Right ventricle myocardium superior (tissue), 1 donor: ENCODE measurements at places on chromosomes 3 and 15. TPM values are rescaled to one million over a fixed set of nuclear protein-coding genes. Genes with fewer than 3 reads are reported as not detected.

- no peak for DNase-seq
Measured at GRCh38 chr3:102748646-102749045, 313.8 kb downstream of the ZPLD1 start.

DNA sequence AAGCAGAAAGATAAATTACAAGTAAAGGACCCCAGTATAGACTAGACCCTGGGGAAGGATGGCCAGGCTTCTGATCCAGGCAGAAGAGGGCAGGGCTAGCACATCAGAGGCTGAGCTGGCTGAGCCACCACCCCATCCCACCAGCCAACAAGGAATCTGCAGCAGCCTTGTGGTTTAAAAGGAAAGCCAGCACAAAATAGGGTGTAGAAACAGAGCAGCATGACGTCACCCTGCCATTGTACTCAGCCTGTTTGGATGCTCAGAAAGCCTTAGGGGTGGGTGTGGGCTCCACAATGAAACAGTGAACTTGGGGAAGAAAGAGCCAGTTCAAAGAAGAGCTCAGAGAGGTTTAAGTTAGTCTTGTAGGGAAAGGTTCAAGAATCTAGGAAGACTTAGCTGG, 28.2 kb downstream of the DUOX1 start:
- no peak for DNase-seq

DNA sequence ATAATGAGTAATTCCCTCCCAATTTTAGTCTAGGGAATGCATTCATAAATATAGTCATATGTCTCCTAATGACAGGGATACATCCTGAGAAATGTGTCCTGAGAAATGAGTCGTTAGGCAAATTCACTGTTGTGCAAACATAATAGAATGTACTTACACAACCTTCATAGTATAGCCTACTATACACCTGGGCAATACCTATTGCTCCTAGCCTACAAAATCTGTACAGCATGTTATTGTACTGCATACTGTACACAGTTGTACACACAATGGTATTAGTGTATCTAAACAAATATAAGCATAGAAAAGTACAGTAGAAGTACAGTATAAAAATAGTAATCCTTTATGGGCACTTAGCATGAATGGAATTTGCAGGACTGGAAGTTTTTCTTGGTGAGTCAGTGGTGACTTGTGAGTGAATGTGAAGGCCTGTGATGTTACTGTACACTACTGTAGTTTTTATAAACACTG, 6.6 kb downstream of the DTWD1 start:
- no peak for DNase-seq

- DNase-seq = no peak
Measured at GRCh38 chr3:42970557-42970956, 8.6 kb upstream of the GASK1A start.

- DNase-seq = no peak
Measured at GRCh38 chr15:90099072-90099867, 3.0 kb downstream of the IDH2 start.

DNA sequence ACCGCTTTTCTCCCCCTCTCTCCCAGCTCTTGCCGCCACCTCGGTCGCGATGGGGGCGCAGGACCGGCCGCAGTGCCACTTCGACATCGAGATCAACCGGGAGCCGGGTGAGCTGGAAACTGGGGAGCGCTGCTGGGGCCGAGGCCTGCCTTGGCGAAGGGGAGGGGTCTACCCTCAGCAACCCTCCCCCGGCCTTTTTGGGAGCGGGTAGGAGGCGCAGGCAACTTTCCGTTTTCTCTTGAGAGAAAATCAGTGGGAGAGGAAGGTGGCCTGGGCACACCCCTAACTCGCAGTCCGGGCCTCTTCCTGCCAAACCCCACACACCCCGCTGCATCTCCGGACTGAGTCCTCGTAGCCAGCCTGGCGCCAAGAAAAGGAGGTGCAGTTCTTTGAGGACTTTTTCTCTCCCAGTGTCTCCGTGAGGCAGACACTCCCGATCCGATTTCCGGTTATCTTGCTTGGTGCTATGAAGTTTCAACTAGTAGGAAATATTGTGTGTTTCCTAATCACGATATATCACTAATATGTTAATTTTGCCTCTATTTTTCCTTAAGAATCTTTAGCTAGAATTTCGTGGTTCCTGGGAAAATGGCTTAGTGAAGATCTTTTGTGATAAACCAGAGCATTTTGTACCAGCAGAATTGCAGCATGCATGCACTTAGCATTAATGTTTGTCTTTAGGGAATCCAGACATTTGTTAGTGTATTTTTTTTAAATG, 631 bp downstream of the NKTR start:
- DNase-seq = peak; percentile 78

DNA sequence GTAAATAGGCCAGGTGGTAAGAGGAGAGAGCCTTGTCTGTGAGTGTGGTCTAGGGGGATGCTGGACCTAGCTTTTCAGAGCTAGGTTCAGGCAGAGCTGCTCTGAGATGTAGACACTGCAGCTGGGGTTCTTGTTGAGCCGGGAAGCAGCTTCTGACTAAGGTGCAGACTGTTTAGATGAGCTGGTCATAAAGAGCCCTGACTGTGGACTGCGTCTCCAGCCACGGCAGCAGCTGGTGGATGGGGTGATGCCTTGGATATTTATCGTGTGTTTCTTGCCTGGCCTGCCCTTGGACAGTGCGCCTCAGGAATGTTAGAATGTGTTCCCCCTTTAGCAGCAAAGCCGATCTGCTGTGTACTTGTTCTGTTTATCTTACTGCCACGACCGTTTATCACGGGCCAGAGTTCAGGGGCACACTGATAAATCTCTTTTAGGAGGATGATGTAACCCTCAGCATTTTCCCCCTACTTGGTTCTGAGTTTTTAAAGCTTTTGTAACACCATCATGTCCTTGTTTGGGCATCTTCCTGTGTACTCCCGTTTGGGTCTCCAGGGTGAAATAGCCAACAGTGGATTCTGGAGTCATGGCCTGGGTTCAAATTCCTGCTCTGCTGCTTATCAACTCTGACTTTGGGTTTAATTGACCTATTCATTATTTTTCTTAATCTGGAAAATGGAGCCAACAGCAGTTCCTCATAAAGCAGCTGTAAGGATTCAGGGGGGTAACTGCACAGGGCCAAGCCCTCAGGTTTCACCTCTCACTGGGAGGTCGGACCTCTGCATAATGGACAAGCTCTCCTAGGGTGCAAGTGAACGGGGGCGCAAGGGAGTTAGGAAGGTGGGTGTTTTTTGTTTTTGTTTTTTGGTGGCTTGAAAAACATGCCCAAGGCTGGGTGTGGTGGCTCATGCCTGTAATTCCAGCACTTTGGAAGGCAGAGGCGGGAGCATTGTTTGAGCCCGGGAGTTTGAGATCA, 51.4 kb downstream of the FLNB start:
- DNase-seq = no peak

DNA sequence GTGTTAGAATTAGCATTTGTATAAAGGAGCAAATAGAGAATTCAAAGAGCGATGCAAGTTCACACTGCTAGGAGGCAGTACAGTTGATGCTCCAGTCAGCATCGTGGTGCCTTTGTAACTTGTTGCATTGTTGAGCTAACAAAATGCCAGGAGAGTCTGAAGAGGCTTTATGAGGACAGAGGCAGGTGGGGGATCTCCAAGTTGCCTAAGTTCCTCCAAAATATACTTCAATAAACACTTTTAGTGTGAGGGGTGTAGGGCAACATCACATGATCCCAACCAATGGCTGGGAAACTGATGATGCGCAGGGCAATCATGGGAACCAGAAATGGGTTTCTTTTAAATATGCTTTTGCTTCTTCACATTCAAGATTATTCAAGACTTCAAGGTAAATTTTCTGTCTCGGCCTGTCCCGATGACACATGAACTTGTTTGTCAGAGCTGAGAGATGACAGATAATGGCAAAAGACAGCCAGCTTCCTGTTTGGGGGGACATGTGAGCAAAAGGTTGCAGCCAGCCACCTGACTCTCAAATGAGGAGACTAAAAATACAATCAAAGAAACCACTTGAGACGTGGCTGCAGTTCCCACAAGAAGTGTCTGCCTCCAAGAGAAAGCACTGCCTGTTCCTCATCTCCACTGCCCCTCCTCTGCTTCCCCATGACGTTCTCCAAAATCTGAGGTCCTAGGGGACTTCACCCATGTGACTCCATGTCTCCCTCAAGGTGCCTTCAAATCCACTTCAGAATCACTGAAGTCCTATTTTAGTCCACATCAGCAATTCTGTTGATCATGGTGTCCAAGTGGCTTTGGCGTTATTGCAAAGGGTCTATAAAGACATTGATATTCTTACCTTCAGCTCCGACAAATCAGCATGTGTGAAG, 39.3 kb downstream of the KLHL6 start:
- DNase-seq = no peak

- DNase-seq = no peak
Measured at GRCh38 chr3:88152841-88153240, 3.1 kb downstream of the C3orf38 start.

GRCh38 chr3:17314171-17314570, 428.3 kb downstream of the TBC1D5 start:
- DNase-seq = no peak

DNA sequence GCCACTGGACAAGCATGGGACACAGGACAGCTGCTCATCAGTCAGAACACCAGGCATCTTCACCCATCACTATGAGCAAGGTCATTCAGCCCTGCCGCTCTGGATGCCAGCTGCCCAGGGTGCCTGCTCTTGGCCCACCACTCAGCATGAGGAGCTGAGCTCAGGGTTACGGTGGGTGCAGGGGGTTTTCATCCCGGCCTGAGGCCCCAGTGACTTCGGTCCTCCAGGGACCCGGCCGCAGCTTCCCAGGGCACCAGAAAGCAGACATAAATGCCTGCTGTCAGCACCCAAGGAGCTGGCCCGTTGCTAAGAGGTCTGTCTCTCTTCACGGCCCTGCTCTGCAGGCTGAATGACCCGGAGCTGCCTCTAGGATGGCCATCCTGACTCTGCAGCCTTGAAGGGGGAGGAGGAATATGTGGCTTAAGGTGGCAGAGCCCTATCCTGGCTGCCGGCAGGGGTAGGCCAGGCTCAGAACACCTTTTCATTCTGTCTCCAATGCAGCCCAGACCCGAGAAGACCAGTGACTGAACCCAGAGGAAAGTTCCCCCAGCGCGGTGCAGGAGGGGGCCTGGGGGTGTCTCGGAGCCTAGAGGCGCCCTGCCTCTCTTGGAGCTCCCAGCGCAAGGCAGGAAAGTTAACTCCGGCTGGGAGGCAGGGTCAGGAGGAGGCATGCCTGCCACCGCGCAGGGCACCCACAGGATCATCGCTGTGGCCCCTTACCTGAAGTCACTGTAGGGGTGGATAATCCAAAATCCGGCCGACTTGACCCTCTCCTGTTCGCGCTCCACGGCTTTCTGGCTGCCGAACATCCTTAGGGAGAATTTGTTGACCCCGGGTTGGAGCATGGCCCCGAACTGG, 1.8 kb downstream of the HCN4 start:
- DNase-seq = peak; percentile 48

DNA sequence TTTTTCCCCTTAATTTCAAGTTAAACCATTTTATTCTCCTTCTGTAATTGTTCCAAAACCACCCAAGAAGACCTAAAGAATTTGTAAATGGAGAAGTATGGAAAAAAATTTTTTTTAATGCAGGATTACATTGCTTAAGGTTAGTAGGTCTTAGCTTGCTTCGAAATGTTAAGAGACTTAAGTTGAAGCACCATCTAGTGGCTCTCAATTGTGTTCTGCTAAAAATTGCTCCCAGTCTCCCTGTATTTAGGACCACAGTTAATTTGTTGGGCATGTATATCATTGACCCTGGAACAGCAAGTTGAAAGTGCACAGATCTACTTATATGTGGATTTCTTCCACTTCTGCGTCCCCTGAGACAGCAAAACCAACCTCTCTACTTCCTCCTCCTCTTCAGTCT, 32.4 kb downstream of the CD200R1L start:
- DNase-seq = no peak

GRCh38 chr3:157130467-157131251, 29.3 kb downstream of the CCNL1 start:
- DNase-seq = peak; percentile 56

DNA sequence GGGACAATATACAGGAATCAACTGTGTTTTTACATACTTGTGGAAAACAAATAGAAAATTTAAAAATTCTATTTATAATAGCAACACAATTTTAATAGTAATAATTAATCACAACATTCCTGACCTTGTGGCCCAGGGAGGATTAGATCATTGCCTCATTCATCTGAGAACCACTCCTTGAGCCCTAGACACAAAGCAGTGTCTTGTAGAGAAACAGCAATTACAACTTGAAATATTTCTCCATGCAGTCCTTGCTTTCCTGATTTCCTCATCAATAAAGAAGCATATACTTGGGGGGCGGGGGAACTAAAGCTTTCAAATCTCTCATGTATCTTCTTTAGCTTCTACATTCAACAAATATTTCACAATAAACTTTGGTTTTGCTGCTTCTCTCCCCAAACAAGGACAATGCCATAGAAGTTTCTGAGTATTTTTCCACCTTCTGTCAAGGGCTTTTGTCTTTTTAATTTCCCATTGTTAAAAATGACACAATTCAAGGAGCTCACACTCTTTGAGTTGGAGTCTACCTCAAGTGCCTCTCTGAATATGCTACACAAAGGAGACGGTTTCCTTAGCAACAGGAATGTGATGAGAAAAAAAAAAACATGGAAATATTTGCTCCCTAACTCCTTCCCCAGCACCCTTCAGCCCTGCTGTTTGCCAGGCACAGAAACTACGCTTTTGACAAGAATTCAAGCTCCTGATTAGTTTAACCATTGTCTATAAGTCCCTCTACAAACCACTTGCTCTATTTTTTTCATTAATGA, 118.8 kb downstream of the ARPP21 start:
- DNase-seq = no peak

GRCh38 chr15:78341057-78341987, 1.2 kb downstream of the CRABP1 start:
- DNase-seq = no peak

HOMER2 gene
- total RNA-seq = 55.1 TPM

XCR1 gene
- total RNA-seq = not detected

C2CD4A gene
- total RNA-seq = not detected

P3H2 gene
- 1.3 TPM for total RNA-seq

SLC2A2 gene
- not detected for total RNA-seq

C3orf80 gene
- total RNA-seq = not detected

TIMP4 gene
- total RNA-seq = 17.4 TPM

FAN1 gene
- total RNA-seq = 25.1 TPM

PLSCR5 gene
- total RNA-seq = not detected

PLA2G4E gene
- total RNA-seq = not detected
